Vagina (tissue), 2 donors: ENCODE measurements at places on chromosomes 4 and X.

GRCh38 chr4:157221426-157221894 lies 932 bp downstream of the GRIA2 start:
- no peak for DNase-seq

GRCh38 chr4:168805341-168805740 lies 204.7 kb downstream of the CBR4 start:
- DNase-seq: no peak

- no peak for DNase-seq
Measured at GRCh38 chr4:109233570-109233969, 68.9 kb downstream of the COL25A1 start.

GRCh38 chr4:172983014-172983413 lies 185.6 kb upstream of the GALNT7 start:
- no peak for DNase-seq

DNA sequence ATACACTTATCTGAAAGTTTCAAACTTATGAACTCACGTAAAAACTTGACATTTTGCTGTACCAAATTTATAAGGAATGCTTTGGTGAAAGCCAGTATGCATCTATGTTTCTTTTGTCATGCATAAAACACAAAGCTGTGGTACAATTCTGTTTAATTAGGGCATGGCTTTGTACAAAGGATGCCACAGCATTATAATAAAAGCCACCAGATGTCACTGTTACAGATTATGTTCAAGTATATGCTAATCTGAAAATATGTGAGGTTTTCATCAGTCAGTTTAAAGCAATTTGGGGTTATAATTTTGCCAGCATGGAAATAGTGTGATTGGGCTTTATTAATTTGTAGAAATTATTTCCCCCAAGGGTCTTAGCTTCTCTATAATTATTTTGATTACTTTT lies 69.0 kb downstream of the ATOH1 start:
- DNase-seq: no peak

GRCh38 chr4:7956270-7956808 lies 16.7 kb upstream of the AFAP1 start:
- no peak for DNase-seq

DNA sequence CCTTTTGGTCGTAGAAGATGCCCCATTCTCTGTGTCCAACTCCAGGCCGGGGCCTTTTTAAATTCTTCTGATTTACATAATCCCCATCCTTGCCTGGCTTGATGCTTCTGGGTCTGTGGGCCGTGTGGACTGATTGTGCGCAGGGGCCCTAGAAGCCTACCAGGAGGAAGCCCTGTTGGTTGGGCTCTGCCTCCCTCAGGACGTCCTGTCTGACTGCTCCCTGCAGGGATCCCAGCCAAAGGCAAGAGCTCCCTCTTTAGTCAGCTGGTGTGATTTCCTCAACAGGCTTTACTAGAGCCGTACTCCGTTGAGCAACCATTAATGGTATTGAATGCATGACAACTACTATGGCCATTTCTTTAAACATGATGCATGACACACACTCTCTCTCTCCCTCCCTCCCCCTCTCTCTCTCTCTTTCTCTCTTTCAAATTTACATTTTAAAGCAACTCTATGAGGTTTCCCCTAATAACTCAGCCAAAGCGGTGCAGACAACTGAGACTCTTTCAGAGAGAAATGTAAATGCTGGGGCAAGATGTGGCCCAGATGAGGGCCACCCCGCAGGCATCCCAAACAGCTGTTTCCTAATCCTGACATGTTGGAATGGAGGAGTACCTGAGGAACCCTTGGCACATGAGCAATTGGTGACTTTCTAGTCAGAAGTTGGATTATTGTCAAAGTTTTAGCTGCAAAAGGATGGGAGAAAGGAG lies 117.3 kb downstream of the DRD5 start:
- DNase-seq: no peak

GRCh38 chrX:70455366-70456202 lies 10.9 kb downstream of the DLG3 start:
- DNase-seq: no peak

DNA sequence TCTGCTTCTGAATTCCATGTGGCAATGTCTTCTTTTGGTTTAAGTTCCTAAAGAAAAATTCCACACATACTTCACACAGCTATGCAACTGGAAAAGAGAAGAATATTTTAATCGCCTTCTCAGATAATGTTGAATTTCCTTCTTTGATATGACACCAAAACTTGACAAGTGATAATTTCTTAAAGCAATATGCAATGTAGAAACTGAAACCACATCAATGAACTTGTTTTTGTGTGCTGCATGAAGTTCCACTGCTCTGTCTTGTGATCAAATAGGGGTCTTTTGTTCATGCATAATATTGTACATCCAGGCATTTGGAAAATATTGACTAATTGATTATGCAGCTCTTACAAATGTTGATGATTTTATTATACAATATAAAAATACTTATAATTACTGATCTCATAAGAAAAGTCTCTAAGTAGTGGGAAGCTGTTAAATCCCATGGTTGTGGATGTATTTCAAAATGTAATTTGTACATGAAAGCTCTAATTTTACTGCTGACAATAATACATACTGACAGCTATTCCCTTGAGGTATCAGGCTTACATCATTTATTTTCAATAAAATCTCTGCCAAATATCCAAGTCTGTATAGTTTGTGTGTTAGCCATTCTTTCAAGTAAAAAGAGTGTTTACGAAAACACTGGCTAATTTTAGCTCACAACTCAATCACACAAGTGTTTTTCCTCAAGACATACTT lies 56.5 kb downstream of the AGA start:
- no peak for DNase-seq

GRCh38 chr4:77849278-77849965 lies 13.2 kb upstream of the MRPL1 start:
- no peak for DNase-seq

DNA sequence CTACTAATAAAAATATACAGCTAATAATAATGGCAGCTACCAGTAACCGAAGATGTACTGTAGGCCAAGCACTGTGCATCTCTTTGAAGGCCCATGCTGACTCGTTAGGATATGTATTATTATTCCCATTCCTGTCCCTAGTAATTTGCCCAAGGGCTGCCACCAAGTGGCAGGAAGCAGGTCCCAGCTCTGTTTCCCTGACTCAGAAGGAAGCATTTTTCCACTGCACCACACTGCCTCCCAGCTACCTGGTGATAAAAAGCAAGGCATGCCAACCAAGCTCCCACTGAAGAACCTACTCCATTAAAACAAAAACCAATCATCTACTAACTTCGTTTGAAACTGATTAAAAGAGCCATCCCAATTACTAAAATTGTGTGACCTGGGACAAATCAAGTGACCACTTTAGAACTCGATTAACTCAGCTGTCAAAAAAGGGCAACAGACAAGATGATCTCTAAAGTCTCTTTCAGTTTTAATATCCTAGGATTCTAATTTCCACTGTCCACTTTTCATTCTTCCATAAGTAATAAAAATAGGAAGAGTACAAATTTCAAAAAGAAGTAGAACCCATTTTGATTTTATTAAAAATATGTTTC lies 24.3 kb upstream of the PGM2 start:
- no peak for DNase-seq

DNA sequence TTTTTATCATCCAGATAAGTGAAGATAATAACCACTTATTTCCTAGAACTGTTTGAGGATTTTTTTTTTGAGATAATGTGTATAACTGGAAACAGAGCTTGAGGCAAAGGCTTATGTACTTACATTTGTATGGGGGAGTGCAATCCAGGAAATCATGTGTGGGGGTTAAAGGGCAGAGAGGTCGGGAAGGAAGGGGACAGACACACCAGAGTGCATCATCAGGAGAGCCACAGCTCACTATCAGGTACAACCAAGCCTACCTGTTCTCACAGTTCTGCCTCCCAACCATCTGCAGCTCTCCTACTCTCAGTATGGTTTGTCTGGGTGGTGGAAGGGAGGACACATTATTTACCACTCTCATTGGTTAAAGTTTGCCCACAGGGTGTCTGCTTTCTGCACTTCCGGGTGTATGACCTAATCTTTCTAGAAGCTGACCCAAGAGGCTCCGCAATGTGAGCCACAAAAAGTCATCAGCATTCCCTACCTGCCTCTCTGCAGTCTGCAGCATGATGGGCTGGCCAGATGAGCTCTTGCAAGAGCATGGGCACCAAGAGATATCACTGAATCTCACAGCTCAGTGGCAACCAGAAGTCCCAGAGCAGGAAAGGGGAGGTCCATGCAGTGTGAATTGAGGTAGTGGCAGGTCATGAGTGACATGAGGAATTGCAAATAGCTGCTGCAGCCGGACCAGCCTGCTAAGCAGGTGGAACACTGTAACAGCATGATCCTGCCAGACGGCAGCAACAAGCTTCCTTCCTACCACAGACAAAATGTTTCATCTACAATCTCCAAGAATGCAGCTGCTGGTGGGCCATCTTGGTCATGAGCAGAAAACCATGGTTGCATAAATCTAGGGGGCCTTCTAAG lies 36.9 kb upstream of the SPRY1 start:
- no peak for DNase-seq

GRCh38 chr4:10671799-10672198 lies 12.8 kb downstream of the CLNK start:
- DNase-seq: no peak

DNA sequence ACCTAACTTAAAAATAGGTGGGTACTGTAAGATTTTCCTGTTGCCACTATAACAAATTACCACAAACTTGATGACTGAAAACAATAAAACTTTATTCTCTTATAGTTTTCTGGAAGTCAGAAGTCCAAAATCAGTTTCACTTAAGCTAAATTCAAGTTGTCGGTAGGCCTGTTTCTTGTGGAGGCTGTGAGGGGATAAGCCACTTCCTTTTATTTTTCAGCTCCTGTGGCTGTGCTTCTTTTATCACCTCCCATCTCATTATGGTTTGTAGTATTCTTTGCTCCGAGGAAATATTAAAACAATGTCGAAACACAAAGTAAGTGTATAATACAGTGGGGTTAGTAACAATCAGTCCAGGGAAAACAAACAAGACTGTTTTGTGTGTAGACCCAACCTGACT lies 610.5 kb upstream of the TECRL start:
- no peak for DNase-seq

DNA sequence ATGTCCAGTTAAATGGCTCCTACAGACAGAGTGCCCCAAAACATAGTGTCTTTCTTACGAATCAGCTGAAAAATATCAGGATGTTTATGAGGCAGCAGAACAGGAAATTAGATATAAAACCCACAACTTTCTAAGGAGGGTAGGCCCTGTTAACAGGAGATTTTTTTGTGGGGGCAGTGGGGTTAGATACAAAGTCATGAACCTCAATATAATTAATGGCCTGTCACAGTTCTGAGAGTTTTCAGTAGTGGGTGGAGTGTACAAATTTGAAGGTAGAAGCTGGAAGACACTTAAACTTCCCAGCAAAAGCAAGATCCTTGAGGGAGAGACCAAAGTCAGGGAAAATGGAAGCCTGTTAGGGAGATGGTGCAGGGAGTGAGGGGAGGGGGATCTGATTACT lies 17.4 kb downstream of the PAGE4 start:
- no peak for DNase-seq

DNA sequence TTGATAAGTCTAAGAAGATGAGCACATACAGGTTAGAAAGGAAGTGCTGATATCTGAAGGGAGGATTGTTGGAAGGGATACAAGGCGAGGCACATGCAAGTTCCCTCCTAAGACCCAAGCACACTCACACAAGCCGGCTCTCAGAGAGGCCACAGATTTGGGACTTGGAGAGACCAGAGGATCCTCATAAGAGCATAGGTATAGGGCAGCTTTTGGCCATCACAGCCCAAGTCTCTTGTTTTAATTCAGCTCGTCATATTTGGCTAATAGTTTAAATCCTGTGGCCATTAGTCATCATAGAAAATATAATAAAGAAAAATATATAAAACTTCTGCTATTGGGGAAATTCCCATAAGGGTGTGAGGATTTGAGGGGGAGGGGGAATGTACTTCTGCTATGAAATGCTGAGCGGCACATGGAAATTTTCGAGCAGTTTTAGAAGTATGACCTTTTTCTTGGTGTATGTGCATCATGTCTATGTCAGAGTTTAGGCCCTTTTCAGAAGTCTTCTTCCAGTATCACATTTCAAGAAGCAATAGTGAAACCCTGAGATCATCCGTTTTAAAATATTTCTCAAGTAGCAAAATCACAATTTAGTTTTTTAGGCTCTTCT lies 97.7 kb downstream of the NFKB1 start:
- DNase-seq: no peak

- DNase-seq: no peak
Measured at GRCh38 chr4:28675582-28675981, 1814.9 kb downstream of the STIM2 start.

- DNase-seq: no peak
Measured at GRCh38 chr4:127881563-127881864, 821 bp downstream of the PLK4 start.

GRCh38 chr4:121256887-121257466 lies 92.9 kb upstream of the TNIP3 start:
- DNase-seq: no peak

DNA sequence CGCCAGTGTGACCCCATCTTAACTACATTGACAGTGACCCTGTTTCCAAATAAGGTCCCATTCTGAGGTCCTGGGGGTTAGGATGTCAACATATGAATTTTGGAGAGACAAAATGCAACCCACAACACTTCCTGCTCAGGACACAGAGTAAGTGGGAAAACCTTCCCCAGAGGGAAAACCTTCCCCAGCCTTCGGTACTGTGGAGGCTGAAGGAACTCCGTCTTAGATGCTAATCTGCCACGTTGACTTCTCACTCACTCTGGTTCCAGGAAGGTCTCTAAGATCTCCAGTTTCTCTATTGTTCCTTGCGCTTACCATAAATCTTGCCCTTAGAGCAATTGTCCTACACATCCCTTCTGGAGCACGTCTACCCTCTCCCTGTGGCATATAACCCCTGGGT lies 29.7 kb upstream of the HMX1 start:
- DNase-seq: no peak

DNA sequence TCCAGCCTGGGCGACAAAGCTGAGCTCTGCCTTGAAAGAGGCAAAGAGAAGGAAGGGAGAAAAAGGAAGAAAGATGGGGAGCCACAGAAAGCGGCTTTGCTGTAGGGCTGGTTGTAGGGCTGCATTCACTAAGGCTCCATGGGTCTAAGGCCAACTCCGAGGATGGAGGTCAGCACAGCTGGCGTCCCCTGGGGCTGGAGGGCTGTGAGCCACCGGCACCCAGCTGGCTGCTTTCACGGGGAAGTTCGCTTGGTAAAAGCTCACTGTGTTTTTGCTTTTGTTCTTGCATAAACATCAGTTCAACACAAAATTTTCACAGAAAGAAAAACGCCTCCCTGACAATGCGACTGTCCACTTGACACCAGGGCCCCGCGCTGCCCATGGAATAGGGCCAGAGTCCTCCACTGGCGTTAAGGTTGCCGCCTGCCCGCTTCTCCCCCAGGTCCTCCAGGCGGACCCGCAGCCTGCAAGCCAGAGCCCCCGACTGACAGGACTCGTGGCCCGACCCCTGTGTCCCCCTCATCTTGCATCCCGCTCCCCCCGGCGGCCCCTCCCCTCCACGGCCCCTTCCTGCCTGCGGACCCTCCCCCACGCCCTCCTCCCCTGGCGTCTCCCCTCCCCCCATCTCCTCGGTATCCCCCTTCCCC lies 1.1 kb downstream of the RNF212 start:
- peak; percentile 76 for DNase-seq

GRCh38 chr4:147361726-147362125 lies 119.2 kb upstream of the EDNRA start:
- no peak for DNase-seq
